ENCODE measurements at places on chromosomes 6 and 20.

- DNase-seq, result no peak
These were observed 46.1 kb downstream of the MYH7B start for GRCh38 chr20:35001596-35002362.

GRCh38 chr20:60046011-60046413 is 87.8 kb downstream of the CDH26 start:
- no peak for DNase-seq

GRCh38 chr6:118387921-118388701 is 160.0 kb upstream of the PLN start:
- no peak for DNase-seq

DNA sequence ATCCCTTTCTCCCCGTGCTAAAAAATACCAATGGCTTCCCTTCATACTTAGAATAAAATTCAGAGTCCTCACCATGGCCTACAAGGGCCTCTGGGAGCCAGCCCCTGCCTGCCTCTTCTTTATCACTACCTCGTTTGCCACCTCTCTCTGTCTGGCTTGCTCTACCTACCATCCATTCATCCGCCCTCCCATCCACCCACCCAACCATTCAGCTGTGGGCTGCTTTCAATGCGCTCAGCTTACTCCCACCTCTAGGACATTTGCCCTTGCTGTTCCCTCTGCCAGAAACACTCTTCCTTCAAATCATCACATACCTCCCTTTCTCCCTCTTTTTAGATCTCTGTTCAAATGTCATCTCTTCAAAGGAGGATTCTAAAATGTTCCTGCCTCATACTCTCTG is 44.4 kb downstream of the PACSIN1 start:
- no peak for DNase-seq

- peak; percentile 64 for DNase-seq
These were observed 66.0 kb downstream of the ZBTB2 start for GRCh38 chr6:151325075-151326050.

DNA sequence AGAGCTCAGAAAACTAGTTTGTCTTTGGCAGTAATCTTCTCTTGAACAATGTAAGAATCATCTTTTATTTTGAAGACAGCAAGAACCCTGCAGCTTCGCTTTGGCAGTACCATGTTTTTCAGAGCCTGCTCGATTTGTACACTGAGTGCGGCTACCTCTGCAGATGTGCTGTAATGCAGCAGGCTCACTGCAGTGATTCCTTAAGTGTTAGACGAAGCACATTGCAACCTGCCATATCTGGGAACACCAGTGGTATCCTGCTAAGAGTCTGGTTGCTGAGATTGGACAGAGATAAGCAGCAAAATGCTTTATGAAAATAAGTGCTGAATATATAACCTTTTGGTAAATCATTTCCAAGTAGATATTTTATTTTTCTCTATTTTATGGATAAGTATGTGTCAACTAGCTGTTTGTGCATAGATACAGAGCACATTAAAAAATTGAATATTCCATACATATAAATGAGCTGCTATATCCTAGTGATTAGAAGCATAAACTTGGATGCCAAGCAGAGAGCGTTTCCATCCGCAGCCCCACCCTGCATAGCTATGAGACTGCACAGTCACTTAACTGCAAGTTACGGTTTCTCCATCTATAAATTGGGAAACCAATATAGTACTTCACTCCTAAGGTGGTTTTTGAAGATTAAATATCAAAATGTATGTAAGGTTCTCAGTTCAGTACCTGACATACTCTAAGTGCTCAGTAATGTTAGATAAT is 328.3 kb downstream of the FARS2 start:
- DNase-seq, result no peak

DNA sequence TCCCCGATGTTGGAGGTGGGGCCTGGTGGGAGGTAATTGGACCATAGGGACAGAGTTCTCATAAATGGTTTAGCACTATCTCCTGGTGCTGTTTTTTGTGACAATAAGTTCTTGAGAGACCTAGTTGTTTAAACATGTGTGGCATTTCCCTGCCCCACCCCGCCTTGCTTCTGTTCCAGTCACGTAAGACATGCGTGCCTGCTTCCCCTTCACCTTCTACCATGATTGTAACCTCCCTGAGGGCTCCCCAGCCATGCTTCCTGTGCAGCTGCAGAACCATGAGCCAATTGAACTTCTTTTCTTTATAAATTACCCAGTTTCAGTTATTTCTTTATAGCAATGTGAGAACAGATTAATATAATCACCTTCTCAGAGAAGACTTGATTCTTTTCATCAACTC is 2.5 kb upstream of the RNF144B start:
- DNase-seq, result no peak

DNA sequence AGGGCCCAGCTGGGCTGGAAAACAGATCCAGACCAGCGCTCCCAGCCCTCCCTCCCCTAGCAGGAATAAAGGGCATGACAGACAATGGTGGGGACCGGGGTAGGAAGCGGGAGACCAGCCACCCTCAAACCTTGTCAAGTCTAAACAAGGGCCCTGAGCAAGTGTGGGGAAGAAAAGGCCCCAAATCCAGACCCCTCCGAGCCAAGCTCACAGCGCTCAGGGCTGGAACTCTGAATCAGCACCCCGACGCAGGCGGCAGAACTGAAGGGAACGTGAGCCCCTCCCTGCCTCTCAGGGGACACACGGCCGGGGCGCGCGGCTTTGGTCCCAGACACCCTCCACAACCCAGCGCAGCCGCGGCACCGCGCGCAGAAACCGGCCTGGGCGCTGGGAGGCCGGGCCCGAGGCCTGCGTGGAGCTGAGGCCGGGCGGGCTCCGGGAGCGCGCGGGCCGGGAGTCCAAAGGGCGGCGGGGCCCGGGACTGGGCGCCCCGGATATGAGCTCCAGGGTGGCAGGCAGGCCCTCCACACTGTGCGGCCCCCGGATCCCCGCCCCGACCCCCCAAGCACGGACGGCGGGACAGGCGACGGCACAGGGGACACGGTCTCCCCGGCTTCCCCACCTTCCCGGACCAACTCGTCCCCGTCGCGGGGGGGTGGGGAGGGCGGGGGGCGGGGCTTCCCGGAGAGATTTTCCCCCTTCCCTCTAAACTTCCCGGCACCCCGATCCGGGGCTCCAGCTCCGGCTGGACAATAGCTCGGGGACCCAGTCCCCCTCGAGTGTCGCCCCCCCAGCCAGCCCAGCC is 641 bp downstream of the TEAD3 start:
- no peak for DNase-seq

DNA sequence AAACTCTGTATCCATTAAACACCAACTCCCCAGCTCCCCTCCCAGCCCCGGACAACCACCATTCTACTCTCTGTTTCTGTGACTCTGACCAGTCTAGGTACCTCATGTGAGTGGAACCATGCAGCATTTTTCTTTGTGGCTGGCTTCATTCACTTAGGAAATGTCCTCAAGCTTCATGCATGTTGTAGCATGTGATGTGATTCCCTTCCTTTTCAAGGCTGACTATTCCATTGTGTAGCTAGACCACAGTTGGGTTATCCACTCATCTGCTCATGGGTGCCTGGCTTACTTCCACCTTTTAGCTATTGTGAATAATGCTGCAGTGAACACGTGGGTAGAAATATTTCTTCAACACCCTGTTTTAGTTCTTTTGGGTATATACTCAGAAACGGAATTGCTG is 8.8 kb upstream of the BPHL start:
- DNase-seq, result no peak

Data from LNCaP clone FGC (cell line).